Upper lobe of left lung (tissue), 6 donors: ENCODE measurements at places on chromosomes 16 and 17. TPM values are rescaled to one million over a fixed set of nuclear protein-coding genes. Genes with fewer than 3 reads are reported as not detected.

DNA sequence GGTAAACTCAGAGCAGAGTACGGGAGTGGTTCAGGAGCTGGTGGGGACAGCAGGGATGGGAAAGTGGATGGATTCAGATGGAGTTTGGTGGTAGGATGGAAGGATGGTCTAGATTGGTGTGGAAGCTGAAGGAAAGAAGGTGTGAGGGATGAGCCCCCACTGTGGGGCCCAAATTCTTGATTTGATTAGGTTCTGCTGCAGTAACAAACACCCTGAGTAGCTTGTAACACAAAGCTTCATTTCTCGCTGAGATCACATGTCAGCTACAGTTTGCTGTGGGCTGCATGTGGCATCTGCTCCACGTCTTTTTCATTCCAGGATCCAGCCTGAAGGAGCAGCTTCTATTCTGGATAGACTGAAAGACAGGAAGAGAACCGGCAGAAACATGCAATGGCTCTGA lies 143.8 kb downstream of the IRX3 start:
- no peak overlapping the region for H3K27ac ChIP-seq
- H3K4me1 ChIP-seq, result no peaks in the 10 kb centered on the region
- no peaks in the 10 kb centered on the region for H3K27me3 ChIP-seq
- no peaks in the 10 kb centered on the region for H3K36me3 ChIP-seq
- no peak for DNase-seq

DNA sequence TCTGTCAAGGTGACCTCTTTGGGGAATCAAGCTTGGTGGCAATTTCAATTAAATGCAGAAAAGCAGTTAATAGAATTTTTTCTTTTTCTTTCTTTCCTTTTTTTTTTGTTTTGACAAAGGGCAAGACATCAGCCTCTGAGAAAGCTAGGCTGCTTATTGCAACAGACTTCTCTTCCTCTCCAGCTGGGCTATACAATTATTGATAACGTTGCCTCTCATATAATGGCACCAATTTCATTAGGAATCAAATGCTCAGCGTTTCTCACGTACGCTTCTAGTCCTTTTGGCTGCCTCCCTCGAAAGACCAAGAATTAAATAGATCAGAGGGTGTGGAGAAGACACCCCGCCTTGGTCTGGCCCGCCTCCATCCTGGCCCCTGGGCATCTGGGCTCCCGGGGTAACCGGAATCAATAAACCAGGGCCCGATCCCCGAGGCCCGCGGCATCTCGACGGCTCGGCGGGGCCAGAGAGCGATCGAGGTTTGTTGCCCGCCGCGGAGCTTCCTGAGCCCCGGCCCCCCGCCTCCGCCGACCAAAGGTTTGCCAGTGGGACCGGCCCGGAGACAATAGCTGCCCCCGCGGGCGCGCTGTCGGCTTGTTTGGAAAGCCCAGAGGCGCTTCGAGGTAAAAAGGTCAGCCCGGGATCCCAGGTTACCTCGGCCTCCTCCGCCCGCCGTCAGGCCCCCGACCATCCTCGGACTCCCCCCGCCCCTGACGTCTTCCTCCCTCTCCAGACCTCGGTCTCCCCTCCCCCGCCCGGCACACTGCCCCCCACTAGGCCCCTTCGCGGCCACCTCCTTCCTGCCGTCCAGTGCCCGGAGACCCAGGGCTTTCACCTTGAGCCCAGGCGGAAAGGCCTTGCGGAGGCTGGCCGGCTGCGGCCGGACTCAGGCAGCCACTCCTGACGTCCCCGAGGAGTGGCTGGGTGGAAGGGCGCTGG lies 3.9 kb downstream of the HOXB1 start:
- no peak overlapping the region for H3K27ac ChIP-seq
- DNase-seq, result peak; percentile 84
- no peak overlapping the region for H3K4me3 ChIP-seq

DNA sequence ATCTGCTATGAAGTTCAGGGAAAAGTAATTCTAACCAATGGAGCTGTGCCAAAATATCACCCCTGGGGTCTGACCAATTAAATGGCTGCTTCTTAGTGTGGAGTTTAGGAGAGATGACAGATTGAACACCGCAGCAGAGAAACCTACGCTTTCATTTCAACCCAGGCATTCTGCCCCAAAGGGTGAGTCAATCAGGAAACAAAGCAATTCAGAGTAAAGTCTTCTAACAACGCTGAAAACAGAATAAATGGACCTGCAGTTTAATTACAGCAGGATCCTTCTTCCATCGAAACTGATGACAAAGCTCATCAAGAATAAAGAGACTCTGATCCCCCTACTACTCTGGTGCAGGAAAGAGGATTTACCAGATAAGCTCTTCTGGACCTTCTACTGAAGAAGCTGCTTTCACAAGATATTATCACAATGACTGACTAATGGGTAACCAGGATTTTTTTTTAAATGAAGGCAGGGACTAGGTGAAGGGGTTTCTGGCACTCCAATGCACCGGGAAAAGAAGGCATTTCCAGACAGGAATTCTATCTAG lies 16.7 kb downstream of the RFFL start:
- peaks cover 21% of the 10 kb centered on the region for H3K4me1 ChIP-seq
- H3K27ac ChIP-seq, result no peak overlapping the region
- H3K36me3 ChIP-seq, result no peaks in the 10 kb centered on the region
- H3K27me3 ChIP-seq, result no peaks in the 10 kb centered on the region

GRCh38 chr16:85528528-85529387 lies 84.4 kb upstream of the GSE1 start:
- no peak overlapping the region for H3K4me3 ChIP-seq
- DNase-seq, result no peak
- H3K27ac ChIP-seq, result no peak overlapping the region
- H3K4me1 ChIP-seq, result peaks cover 51% of the 10 kb centered on the region
- no peaks in the 10 kb centered on the region for H3K36me3 ChIP-seq

INCA1 gene
- 1.4 TPM for total RNA-seq

- H3K36me3 ChIP-seq, result peaks cover 16% of the 10 kb centered on the region
- peak; percentile 79 for DNase-seq
- H3K27ac ChIP-seq, result no peak overlapping the region
- no peaks in the 10 kb centered on the region for H3K27me3 ChIP-seq
These were observed 19.1 kb upstream of the NCBP3 start for GRCh38 chr17:3865176-3865575.

DNA sequence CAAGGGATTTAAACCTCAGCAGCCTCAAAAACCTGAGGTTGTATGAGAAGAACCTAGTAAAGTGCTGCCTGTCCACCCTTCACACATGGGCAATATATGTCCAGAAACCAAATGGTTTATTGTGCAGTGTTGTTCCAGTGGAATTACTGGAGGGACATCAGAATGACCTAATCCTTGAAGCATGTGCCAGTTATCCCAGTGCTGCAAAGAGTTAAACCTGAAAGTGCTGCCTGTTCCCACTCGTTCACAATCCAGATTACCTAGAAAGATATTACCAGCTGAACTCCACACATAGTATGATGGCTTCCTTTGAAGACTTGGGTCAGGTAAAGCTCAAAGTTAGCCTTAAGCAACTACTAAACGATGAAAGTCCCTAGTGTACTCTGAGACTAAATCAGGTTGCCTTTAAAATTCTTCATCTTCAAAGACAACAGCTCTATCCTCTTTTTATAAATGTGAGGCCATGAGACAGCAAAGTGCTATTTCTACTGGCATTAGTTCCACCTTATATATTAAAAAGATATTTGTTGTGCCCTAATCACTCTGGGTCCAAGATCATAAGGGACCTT lies 133.1 kb downstream of the SNX11 start:
- H3K4me1 ChIP-seq, result peaks cover 18% of the 10 kb centered on the region
- no peak overlapping the region for H3K4me3 ChIP-seq
- no peak for DNase-seq
- H3K27me3 ChIP-seq, result no peaks in the 10 kb centered on the region

- peaks cover 4% of the 10 kb centered on the region for H3K36me3 ChIP-seq
- peak; percentile 92 for DNase-seq
- peak overlapping the region; percentile 73 for H3K4me3 ChIP-seq
- H3K27me3 ChIP-seq, result no peaks in the 10 kb centered on the region
- H3K27ac ChIP-seq, result peak overlapping the region; percentile 75
These were observed 477 bp downstream of the CENPV start for GRCh38 chr17:16352667-16353316.

NPTX1 gene
- 1.8 TPM for total RNA-seq
